Stimulated activated CD8-positive, alpha-beta memory T cell treated with anti-CD3 and anti-CD28 coated beads, Interleukin-12 subunit alpha, Interleukin-12 subunit beta, amount 100 ng/mL, for 1 hour (primary cell): ENCODE measurements at places on chromosomes 4 and X.

DNA sequence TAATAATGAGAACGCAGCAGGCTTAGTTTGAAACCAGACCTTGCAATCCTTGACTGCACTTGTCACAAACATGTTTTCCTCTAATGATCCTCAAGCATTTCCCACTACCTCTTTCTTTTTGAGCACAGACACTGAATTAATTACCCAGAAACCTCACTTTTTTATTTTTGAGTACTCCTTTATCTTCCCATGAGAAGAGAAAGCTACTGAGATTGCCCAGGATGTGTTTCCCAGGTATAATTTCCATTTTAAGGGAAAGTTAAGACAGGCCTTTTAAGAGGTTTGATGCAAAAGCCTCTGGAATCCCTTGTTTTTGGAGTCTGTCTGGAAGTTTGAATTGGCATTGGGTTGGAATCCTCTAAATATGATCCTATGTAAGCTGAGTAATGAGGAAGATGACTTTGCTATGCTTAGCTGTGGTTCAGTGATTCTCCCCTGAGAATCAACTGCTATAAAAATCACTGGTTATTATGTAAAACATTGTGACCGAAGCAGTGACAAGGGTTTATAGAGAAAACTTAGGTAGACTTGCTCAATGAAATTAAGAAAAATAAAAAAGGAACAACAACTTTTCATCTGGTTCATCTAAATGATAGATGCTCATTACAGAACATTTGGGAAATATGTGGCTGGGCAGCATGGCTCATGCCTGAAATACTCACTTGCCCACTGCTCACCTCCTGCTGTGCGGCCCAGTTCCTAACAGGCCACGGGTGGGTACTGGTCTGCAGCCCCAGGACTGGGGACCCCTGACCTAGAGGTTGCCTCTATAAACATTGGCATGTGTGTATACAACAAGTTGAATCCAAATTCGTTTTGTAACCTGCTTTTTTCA is 10.8 kb upstream of the RHOH start:
- DNase-seq: no peak

- DNase-seq: no peak
Observed at GRCh38 chrX:107102980-107103379, 15.6 kb downstream of the RBM41 start.

DNA sequence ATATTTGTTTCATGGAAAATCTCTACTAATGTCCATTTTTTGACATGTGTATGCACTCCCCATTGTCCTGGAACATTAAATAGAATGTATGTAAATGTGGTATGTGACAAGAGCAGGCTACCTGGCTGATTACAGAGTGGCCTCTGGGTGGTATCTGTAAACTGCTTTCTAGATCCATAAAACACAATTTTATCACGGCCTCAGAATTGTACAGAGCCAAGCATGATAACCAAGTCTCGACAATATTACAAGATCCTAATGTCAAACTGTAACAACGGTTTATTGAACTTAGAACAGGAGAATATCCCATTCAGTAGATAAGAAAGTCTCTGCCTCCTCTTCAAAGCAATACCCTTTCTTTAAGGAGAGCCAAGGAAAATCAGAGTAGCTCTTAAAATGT is 212.4 kb downstream of the PCDH7 start:
- no peak for DNase-seq

- DNase-seq: no peak
Observed at GRCh38 chrX:153725039-153725831, 579 bp downstream of the ABCD1 start.

- DNase-seq: no peak
Observed at GRCh38 chrX:10893366-10893765, 217.8 kb upstream of the HCCS start.

- no peak for DNase-seq
Observed at GRCh38 chr4:10074076-10074766, 42.4 kb downstream of the WDR1 start.

GRCh38 chrX:8341814-8342590 is 122.6 kb upstream of the VCX3B start:
- DNase-seq: no peak

DNA sequence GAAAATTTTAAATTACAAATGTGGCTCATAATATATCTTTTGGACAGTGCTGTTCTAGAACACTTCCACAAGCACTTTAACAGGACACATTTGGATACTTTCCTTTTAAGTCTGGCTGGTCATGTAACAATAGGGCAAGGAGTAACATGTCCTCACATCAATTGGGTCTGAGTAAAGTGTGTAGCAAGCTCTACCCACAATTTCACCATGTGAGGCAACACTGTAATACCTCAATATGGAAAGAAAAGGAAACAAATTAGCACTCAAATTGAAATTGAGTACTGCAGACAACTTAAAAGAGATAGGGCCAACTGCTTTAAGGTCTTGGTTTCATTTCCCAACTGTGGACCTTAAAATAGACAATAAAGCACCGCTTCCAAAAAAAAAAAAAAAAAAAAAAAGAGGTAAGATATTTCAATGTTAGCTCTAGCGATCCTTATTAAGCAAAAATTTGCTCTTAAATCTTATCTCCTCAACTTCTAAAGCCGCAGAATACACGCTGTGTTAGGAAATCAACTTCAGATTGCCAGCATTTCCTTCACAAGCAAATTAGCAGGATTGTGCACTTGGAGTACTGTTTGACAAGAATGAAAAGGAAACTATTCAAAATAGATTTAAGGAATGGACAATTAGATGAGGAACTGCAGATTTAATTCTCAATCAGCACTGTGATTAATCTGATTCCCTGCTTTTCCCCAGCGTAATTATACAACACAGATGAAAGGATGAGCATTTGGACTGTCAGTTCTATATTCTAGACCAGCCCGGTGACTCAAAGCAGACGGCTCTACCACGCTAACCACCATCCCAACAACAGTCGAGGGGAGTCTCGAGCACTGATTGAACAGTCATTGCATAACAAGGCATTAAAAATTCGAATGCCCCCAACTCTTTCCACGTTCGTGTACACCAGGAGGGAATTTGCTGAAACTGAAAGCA is 1.6 kb downstream of the CASK start:
- DNase-seq: no peak

- no peak for DNase-seq
Observed at GRCh38 chr4:173503330-173504180, 26.5 kb downstream of the HAND2 start.

- DNase-seq: no peak
Observed at GRCh38 chr4:2768921-2769336, 12.8 kb upstream of the TNIP2 start.

GRCh38 chr4:7281691-7282665 is 89.6 kb downstream of the SORCS2 start:
- DNase-seq: no peak

GRCh38 chr4:79682801-79683530 is 274.9 kb upstream of the GK2 start:
- no peak for DNase-seq

DNA sequence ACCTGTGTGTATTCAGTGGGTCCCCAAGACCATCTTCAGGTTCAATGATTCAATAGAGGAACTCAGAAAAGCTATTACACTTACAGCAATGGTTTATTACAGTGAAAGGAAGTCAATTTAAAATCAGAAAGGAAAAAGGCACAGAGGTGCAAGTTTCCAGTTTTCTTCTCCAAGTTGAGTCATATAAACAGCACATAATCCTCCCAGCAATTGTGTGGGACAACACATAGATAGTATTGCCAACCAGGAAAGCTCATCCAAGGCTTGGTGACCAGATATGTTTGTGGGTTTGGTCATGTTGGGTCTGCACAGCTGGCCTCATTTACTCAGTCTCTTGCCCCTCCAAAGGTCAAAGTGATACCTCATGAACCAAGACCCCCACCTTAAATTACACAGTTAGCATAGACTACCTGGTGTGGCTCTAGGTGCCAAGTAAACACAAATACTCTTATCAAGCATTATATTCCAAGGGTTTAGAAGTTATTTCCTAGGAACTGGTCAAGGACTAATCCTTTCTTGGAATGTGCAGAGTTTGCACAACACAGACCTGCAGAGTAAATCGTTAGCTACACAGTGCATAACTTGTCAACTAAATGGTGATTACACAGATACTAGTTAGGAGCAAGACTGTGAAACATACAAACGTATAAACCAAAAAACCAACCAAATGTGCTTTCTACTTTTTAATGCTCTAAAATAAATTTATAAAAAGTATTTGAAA is 777.3 kb downstream of the PCDH18 start:
- DNase-seq: no peak

DNA sequence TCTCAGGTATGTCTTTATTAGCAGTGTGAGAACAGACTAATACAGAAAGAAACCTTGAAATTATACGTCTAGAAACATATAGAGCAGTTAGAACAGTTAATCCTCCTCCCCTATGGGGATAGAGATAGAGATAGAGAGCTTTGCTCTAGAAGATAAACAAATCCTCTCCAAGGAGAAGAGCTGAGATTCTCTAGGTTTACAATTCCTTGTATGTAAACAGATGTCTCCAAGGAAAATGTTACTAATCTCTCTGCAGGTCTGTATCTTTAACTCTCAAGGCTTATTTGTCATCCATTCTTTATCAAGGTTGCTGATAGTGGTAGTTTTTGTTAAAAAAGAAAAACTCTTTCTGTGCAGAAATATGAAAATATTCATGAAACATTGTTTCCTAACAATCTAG is 282.1 kb upstream of the GIMD1 start:
- DNase-seq: no peak

DNA sequence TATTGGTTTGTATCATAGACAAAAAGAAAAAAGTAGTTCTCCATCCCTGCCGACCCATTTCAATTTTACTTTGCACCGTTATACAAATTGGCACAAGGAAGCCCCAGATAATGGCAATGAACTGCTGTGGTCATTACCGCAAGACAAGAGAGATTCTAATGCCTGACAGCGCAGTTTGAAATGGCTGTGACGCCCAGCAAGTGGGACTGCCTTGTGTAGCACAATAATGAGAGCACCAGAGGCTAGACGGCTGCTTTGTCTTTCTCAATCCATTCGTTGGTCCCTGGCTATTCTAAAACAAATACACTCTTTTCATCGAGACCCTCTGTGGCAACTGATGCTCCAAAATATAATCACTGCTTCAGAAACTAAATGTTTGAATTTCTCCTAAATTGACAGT is 192.4 kb upstream of the NEIL3 start:
- DNase-seq: no peak

DNA sequence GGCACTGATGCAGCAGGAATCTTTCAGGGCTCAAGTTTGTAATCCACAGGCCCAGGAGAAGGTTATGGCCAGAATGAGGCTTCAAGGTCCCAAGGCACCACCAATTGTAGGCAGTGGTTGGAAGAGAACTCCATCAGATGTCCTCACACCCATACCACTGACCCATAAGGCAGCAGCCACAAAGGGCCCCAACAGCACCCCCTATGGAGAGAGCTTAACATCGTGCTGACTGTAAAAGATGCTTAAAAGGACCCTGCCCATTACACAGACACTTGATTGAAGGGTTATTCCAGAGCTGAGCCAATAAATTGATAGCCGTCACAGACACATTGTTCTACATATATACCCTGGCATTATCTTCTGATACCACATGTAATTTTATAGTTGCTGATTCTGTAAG is 113.7 kb downstream of the SOWAHB start:
- DNase-seq: no peak

- no peak for DNase-seq
Observed at GRCh38 chr4:19047279-19047880, 1025.8 kb upstream of the LCORL start.

GRCh38 chr4:39609454-39609931 is 29.2 kb downstream of the SMIM14 start:
- DNase-seq: no peak

- DNase-seq: no peak
Observed at GRCh38 chr4:168587411-168588125, 90.7 kb downstream of the PALLD start.

GRCh38 chr4:26369581-26369980 is 48.8 kb downstream of the RBPJ start:
- DNase-seq: no peak

DNA sequence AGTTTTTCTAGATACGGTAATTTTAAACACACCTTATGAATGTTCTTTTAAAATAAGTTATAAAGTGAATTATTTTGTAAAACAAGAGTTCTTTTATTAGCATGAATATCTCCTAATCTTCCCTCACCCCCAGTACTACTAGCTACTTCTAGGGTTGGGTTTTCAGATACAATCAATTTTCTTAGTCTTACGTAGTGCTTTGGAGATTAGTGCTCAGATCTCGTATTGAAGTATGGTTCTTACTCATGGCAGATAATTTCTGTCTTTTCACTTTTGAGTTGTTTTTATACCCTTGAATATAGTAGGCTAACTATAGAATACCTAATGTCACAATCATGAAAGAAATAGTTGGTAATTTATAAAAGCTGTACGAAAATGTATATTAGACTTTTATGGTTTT is 43.2 kb downstream of the CDKL5 start:
- DNase-seq: no peak
